ENCODE measurements at places on chromosomes 7 and 10.

GRCh38 chr7:139033346-139034114 lies 2.3 kb downstream of the ZC3HAV1L start:
- DNase-seq, result no peak

DNA sequence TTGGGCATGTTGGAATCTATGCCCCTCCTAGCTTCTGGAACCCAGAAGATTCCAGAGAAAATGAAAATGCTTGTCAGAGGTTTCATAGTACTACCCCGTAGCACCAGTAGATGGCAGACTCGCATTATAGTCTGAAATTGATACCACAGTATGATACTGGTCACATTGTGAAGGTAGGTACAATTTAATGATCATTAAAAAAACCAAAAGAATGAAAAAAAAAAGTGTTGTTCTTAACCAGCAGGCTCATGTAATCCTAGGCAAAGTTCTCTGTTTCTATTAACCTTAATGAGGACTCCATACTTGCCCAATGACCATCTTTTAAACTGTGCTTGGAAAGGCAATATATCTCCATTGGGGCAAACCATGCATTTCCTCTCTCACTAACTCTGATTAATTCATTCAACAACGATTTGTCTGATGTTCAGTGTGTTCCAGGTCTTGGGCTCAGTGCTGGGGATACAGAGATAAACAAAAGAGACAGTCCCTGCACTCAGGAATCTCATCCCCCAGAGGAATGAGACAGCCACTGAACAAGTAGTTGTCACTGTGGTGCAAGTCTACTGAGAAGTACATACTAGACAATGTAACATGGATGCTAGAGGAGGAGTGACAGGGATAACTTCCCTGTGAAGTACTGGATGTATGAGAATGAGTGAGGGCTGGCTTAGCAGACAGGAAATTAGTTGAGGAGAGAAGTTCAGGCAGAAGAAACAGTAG lies 223.5 kb upstream of the PHYHIPL start:
- no peak for DNase-seq

DNA sequence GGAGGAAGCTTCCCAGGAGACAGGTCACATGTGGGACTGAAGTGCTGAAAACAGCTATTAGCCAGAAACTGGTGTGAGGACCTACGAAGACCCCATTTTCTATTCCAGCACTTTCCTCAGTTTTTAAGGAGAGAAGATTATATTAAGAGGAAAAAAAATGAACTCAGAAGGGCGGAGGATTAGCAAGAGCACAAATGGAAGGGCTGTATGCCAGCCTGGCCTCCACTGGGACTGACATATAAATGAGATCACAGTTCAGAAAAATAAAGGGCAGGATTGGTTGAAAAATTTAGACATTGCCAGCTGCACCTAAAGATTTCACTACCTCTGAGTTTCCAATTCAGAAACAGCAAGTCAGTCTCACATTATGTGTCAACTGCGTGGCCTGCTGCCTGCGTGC lies 53.0 kb downstream of the GSDME start:
- DNase-seq, result no peak

DNA sequence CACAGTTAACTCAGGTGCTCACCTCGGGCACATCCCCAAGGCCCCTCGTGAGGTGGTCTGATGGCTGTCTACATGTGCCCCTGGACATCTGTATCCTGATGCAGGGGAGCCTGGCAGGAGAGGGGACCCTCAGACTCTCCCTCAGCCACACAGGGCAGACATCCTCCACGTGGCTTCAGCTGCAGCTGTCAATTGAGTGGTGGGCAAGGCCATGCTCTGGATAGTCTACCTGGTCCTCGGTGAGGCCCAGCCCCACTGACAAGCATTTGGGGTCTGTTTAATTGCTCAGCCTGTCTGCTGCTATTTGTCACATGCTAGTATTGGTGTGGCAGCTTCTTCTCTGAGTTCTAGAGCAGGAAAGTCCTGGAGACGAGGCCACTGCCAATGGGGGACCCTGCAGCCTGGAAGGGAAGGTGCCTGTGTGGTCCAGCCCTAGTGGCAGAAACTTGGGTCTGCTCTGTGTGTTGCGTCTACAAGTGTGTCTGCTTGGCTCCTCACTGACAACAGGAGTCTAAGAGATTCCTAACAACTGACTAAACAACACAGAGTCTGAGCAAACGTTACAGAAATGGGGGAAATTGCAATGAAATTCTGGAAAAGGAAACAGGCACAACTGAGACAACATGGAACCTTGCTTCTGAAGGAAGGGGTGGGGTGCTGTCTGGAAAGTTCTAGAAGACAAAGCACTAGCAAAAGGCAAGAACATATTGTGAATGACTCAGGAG lies 59.3 kb upstream of the IGFBP3 start:
- no peak for DNase-seq

DNA sequence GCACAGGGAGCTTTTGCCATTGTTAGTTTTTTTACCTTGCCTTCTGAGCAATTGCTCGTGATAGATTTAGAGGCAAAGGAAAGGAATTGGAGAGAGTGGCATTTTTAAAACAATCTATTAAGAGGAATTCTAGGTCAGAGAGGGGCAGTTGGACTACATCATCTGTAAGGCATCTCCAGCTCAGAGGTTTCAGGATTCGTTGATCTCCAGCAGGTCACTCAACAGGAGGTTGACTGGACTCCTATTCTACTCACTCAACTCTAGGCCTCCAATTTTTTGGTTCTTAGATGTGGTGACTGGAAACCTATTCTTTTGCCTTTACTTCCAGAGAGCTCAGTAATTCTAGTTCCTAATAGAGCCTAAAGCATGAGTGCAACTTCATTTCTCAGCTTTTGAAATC lies 42.8 kb downstream of the TBXAS1 start:
- no peak for DNase-seq

- no peak for DNase-seq
Observed at GRCh38 chr7:158525648-158526484, 61.8 kb downstream of the PTPRN2 start.

DNA sequence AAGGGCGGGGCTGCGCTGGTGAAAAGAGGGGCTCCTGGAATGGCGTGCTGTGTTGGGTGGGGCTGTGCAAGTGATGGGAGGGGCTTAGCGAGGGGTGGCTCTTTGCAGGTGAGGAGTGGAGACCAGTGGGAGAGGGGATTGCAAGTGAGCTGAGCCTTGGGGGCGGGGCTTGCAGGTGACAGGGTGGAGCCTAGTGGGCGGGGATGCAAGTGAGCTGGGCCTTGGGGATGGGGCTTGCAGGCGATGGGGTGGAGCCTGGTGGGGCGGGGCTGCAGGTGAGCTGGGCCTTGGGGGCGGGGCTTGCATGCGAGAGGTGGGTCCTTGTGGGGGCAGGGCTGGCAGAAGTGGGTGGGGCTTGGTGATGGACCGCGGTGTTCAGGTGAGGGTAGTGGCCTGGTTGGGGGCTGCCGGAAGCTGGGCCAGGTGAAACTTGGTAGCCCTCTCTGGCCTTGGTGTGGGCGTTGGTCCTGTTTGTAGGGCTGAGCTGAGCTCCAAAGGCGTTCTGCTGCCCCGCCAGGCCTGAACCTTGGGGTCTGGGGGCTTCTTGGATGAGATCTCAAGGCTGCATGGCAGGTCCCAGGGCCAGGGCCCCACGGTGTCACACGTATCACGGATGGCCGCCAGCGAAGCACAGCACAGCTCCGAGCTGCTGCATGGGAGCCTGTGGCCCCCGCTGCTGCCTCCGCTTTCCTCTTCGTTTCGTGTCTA lies 743 bp upstream of the PITRM1 start:
- no peak for DNase-seq

- DNase-seq, result no peak
Observed at GRCh38 chr10:86205306-86206239, 161.0 kb downstream of the GRID1 start.

DNA sequence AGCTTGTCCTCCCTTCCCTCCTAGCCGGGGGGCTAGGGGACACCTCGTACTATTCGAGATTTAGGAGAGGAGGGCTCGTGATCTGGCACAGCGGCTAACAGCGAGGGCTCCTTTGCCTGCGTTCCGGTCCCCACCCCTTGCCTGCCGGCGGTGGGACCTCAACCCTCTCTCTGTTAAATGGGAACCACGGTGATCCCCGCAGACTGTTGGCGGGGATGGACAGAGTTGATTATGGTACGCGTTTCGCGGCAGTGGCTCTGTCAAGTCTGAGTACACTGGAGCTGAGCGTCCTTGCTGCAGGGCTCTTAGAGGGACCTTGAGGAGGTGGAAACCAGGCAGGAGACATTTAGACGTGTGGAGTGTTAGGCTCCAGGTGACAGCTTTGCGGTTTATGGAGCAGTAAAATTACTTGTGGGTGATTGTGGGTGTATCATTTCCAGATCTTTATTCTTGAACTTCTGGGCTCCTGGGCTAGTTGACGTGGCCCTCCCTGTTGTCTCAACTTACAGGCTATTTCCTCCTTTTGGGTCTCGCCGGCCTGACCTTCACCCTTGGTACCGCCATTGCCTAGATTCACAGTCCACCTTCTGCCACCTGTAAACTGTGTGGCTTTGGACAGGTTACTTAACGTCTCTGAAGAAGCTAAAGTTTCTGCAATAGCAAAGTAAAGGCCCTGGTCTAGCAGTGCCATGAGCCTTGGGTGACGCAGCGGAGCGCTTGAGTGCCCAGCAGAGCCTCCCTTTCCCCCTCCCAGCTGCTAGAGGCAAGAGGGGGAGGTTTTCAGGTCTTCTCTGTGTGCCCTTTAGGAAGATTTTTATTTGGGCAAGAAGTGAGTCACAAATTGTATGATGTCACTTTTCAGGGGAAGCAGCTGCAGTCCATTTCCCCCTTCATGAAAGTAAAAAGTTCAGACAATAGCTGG lies 739 bp downstream of the CASP7 start:
- no peak for DNase-seq

DNA sequence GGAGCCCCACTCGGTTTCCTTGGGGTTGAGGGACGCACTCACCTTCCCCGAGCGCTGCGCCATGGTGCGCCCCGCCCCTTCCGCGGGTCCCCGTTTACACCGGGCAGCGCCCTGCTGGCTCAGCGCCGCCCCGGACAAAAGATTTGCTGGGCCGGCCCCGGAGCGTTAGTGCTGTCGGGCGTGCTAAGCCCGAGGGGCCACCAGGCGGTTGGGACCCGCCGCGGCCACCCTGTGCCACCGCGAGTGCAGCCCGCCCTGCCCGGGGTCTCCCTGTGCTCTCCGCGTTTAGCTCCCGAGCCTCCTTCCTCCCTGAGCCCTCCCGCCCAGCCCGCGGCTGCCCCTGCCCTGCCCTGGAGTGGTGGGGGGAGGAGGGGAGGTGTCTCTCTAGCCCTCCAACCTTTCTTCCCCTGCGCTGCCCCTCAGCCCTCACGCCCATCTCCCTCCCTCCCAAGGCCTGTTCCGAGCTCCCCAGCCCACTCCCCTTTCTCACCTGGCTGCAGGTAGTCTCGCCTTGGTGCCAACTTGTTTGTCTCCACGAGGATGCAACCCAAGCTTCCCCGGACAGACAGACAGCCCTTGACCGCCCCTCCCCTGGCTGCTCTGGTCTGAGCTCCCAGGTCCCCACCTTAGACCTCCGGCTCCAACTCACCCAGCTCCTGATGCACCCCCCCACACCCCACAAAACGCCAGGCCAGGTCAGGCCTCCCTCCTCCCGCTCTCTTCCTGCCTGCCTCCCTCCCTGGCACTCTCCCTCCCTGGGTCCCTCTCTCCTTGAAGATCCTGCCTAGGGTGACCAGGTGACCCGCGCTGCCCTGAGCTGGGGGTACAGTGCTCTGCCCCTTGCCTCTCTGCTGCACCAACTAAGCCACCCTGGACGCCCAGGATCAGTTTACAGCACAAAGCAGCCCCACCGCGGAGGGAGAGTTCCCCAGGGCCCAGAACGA lies at the start of gene CRYGN:
Gene CRYGN (minus strand): TSS at position 287 of the 944 bp plus-strand sequence. CDS start 224 bp downstream, at position 63.
- DNase-seq, result peak; percentile 41

- DNase-seq, result no peak
Observed at GRCh38 chr7:34327681-34328080, 330.3 kb upstream of the NPSR1 start.

GRCh38 chr10:12062754-12063482 lies 5.8 kb upstream of the DHTKD1 start:
- no peak for DNase-seq

DNA sequence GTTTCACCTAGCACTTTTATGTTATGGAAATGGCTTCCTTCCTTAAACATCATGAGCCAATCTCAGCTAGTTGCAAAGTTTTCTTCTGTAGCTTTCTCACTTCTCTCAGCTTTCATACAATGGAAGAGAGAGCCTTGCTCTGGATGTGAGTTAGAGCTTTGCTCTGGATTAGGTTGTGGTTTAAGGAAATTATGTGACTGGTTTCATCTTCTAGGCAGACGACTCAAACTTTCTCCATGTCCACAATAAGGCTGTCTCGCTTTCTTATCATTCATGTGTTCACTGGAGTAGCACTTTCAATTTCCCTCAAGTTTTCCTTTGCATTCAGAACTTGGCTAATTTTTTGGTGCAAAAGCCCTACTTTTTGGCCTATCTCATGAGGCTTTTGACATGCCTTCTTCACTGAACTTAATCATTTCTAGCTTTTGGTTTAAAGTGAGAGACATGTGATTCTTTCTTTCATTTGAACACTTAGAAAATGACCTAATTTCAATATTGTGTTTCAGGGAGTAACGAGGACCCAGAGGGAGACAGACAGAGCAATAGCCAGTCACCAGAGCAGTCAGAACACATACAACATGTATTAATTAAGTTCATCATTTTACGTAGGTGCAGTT lies 49.8 kb downstream of the CNOT4 start:
- DNase-seq, result no peak

DNA sequence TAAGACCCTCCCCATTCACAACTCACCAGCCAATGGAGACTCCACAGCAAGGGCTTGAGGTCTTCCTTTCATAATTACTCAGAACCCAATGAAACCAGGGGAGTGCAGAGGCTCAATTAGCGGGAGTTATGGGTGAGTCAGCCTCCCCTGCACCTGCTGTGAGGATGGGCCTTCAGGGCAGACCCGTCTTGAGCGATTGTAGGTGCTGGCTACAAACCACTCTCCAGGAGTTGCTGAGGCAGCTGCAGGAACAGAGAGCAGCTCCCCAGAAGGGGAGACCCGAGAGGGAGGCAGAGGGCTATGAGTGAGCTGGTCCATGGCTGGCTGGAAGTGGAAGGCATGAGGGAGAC lies 58.5 kb upstream of the SORCS3 start:
- DNase-seq, result no peak

DNA sequence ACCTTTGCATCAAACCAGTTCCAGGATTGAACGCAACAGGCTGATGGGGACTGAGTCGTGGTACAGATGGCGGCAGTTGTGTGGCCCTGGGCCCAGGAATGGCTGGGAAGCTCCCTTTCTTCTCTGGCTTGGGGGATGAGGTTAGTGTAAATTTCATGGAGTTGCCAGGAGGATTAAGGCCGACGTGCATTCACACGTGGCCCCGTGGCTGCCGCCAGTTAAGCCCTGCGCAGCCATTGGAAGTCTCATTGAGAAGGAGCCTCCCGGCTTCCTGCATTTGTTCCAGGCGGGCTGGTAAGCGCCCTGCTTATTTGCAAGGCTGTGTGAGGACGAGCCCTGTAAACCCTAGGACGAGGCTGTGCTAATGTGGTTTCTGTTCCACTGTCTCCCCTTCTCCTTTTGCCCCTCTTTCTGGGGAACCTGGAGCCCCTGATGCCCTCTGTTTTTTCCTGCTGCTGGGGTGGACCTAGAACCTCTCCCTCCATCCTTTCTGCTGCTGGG lies 174.7 kb upstream of the TNRC18 start:
- no peak for DNase-seq

DNA sequence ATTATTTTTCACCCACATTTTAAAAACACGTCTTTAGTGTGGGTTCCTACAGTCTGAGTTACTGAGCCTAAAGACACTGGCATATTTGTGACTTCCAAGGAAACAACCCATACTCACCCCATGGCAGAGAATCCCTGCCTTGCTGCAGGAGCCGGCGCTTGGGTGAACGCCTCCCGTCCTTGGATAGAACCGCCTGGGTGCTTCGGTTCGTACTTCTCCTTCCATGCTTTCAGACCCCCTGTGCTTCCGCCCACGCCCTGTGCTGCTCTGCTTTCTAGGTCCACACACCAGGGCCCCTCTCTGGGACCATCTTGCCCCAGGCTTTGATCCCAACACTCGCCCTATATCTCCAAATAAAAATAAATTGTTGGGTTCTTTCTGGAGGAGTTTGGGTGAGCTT lies 125.8 kb downstream of the PTPRN2 start:
- DNase-seq, result no peak
